ENCODE measurements at places on chromosomes 5 and 9.

DNA sequence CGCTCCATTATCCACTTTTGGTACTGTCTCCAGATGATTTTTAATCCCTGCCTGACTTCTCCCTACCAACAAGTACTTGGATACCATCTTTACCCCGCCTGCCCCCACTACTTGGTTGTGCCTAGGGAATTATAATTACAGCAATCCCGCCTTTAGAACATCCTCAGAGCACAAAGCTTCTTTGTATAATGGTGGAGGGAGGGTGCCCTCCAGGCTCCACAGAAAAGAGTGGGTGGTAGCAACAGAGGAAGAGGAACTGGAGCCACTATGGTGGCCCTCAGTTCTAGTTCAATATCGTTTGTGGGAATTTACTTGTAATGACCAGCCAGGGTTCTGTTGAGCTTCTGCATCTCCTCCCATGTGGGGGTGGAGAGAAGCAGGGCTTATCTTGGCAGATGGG is 79.0 kb upstream of the RNF38 start:
- DNase-seq, result no peak

DNA sequence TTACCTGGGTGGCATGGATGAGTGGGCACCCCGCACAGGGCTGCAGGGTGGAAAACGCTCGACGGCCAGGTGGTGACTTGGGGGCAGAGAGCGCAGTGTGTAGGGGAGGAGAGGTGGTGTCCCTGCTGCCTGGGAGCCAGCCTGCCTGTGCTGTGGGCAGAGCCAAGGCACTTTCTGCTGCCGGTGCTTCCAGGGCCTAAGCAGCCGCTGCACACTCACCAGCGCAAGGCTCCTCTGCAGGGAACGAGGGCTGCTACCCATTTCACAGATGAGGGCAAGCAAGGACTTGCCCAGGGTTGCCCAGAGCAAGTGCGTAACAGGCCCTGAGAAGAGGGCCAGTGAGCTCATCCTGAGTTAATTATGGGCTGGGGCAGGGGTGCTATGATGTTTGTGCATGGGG is 62.5 kb downstream of the CRB2 start:
- DNase-seq, result no peak

DNA sequence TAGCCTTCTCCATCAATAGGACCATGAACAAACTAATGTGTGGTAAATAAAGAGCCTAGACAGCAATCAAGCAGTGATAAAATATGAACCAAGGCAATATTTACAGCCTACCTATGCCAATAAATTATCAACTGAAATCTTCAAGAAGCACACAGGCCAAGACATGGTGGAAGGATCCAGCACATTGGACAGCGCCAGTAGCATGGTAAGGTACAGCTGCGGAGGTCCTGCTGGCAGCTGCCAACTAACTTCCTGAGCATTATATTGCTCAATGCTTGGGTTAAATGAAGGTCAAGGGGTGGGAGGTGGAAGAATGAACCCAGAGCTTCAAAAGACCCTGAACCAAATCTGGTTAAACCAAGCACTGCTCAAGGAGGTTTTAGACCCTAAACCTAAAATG is 16.5 kb upstream of the SPDL1 start:
- peak; percentile 9 for DNase-seq

DNA sequence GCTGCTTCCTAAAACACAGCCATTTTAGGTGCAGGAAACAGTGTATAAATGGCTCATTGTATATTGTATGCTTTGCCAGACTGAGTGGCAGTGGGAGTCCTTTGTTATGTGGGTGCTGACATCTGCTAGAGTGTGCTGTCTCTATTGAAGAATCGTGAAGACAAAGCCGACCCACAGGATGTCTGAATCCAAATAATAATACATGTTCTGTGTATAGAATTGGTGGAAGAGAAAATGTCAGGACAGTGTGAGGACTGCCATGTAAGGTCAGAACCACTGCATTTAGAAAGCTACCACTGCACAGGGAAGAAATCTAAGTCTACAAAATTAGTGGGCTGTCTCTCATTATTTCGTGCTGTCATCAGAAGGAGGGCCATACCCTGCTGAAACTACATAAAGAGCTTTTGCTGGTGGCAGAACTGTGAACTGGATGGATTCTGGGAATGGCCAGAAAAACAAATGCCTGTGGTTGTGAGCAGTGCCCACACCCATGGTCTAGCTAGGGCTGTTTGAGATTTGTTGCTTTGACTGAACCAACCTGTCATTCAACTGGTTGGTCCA is 2.5 kb downstream of the IL7R start:
- no peak for DNase-seq

DNA sequence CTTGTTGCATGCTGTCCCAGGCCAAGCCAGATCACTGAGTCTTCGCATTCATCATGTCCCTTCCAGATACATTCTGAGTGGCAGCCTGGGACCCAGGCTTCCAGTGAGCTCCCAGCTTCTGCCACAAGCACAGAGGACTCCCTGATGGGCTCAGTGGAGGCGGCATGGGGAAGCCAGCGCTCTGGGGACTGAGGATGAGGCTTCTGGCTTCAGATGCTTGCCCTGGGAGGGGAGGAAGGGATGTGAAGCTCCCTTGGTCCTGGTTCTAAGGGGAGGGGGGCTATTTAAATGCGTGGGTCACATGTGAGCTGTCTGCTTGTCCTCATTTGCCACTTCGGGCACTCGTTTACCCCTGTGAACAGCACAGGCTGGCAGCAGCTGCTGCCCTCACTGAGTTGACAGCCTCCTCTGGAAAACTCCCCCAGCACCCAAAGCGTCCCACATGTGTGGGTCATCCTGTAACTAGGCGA is 174.0 kb downstream of the NR3C1 start:
- DNase-seq, result peak; percentile 46

- DNase-seq, result no peak
Measured at GRCh38 chr9:119533504-119533903, 164.3 kb upstream of the BRINP1 start.

DNA sequence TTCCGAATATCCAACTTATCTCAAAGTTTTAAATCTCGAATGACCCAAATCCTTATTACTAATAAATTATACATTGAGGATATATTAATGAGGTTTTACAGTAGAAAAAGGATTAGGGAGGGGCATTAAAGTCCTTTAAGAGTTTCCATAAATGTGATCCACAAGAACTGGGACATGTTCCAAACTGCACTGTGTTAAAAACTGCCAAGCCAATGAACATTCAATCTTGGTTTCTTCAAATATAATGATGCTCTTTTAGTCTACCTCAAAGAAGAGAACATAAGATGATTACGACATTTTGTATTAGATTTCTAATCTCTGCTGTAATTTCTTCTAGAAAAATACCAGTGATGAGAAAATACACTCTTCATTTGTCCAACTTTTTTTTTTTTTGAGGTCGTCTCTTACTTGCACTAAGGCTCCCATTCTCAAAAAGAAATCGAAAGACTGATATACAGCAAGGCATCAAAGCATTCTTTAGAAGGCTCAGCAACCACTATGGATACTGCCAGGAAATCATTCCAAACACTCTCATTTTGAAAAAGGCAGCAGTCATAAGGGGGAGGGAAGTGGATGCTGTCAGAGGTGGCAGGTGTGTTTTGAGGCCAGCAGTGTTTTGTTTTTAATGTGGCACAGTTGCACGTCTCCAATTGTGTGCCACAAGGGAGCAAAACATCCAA is 1.7 kb downstream of the PTAR1 start:
- no peak for DNase-seq

DNA sequence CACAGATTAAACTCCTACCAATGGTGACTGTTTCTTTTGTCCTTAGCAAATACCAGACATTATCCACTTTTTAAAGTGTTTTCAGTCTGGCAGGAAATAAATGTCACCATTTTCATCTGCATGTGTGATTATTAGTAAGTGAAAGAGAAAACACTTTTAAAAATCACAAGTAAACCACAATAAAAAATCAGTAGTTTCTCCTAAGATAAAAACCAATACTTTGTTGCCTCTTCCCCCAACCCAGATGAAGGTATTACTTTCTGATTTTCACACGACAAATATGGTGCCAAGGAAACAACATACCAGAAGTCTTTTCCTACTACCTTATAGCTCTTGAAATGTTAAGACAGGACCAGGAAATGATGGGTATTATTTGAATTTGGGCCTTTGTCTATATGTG is 11.5 kb upstream of the MAP3K1 start:
- no peak for DNase-seq

DNA sequence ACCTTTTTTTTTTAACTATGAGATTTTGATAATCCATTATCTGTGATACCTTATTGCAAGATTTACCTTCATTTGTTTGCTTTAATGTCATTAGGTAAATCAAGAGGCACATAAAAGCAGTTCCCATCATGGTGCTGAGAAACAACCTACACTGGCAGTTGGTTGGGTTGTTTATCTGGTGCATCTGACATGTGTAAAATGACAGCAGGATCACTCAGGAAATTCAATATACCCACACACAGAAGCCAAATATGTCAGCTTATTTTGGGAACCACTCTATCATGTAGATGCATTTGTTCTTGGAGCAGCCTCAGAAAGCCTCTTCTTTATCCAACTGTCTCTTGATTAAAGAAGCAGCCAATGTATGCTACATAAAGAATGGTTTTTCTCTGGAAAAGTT is 7.8 kb upstream of the CCDC192 start:
- no peak for DNase-seq

GRCh38 chr9:89902450-89903140 is 297.8 kb downstream of the GADD45G start:
- no peak for DNase-seq

DNA sequence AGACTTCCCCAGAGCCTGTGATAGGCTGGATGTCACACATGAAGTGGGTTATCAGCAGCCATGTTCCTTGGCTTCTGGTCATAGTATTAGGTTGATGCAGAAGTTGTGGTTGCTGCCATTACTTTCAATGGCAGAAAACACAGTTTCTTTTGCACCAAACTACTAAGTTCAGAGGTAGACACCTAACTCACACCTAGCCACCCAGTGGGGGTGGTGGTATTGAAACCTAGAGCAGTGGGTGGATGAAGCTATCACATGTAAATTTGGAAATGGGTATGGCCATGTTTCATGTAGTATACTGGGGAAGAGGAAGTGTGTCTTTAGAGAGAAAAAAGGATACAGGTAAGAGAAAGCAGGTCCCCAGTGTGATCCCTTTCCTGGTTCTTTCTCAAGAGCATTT is 347.9 kb upstream of the SEMA6A start:
- DNase-seq, result no peak

- no peak for DNase-seq
Measured at GRCh38 chr5:10233505-10233904, 16.2 kb downstream of the ATPSCKMT start.

DNA sequence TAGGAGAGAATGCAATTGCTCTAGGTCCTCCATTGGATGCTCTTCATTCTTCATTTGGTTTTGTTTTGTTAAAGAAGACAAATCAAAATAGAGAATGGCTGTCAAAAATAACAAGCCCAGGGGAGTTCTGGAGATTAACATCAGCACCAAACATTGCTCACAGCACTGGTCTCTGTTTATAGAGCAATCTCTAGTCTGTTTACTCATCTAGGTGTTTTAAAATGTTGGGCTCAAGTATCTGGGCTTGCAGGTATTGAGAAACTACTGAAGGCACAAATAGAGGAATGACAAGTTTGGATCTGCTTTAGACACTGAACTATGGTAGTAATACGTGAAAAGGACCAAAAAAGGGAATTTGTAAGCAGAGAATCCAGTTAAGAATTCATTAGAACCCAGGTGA is 77.0 kb upstream of the TMC1 start:
- DNase-seq, result no peak

DNA sequence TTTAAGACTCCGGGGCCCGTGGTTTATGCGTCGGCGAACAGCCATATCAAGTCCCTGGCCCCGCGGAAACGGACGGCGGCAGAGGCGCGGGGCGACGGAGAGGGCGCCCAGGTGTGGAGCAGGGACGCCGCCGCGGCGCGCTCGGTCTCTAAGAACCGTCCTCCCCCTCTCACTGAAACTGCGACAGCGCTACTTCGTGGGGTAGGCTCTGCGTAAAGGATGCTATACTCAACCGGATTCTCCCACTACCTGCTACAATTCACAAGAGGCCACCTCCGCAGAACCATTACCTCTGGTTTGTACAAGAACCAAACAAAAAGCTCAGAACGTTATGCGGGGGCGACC is 404 bp downstream of the MRNIP start:
- DNase-seq, result peak; percentile 47

DNA sequence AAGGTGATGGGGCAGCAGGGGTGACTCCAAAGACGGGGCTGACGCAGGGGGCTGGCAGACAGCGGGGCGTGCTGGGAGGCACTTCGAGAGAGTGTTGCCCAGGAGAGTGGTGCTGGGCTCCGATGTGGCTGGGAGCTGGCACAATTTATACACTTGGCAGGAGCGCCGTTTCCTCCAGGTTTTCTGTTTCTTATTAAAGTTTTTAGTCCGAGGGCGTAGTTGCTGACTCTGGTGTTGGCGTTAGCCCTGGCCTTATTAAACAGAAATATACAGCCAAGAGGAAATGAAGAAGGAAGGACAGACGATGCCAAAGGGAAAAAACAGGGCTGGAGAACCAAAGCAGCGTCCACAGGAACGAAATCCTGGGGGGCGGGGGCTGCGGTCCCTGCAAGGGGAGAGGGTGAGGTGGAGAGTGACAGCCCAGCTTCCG is 139.6 kb upstream of the PHYKPL start:
- no peak for DNase-seq

- DNase-seq, result no peak
Measured at GRCh38 chr5:107032629-107033028, 638.1 kb downstream of the EFNA5 start.

DNA sequence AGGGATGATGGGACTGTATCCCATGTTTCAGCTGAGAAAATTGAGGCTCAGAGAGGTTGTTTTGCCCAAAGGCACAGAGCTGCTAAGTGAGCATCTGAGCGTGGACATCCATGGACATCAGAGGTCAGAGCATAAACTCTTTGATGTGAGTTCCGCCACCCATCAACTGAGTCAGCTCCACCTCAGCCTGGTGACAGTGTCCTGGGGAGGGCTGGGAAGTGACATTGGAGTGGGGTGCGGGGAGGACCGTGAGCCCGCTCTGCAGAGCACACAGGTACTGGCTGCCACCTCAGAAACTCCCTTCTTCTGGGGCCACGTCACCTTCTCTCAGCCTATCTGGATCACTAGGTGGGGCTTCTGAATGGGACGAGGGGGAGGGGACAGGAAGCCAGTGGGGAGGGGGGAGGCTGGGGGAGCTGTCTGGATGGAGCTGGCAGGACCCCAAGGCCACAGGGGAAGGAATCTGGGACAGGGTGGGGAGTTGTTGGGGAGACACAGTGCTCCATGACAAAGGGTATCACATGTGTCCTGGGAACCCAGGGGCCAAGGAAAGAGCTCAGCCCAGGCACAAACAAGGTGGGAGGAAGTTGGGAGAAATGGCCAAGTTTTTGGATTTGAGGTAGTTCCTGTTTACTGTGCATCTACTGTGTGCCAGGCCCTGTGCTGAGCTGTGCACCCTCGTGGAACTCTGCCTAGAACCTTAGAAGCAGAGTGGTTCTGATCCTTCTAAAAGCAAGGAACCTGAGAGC is 2.5 kb downstream of the LAMC3 start:
- DNase-seq, result no peak

GRCh38 chr9:127419348-127419747 is 4.8 kb upstream of the ZNF79 start:
- DNase-seq, result no peak
